ENCODE measurements at places on chromosomes 6 and 20. TPM values are rescaled to one million over a fixed set of nuclear protein-coding genes. Genes with fewer than 3 reads are reported as not detected.

DNA sequence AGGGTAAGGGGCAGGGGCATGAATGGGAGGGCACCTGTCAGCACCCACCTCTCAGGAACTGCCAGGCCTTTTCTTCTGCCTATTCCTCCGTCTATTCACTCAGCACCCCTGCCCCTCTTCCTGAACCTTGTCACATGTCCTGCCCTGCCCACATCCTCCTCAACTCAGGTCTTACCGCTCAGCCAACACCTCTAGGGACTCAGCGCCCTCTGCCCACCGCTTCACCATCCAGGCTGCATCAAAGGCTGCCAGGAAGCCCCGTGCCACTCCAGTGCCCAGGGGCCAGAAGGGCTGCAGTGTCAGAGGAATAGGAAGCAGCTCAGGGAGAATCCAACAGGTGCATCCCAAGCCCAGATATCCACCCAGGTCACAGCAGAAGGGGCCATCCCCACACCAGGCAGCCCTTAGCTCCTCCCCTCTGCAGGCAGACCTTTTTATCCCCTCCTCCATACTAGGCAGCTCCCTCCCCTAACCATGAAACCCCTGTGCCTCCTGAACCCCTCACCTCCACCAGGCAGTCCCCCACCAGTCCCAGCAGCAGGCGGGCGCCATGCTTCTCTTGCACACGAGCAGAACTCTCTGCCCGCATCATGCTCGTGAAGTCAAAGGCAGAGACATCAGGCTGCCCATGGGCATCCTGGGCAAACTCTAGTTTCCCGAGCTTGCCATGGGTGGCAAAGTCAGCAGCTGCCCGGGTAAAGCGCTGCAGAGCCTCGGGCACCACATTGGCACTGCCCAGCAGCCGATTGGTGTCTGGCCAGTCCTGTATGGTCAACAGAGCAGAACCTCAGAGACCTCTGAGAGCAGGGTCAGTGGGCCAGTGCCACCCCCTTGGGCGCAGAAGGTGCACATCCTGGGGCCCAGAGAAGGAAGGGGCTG lies 5.5 kb downstream of the MICAL1 start:
- H3K4me1 ChIP-seq = no peaks in the 10 kb centered on the region
- H3K4me3 ChIP-seq = no peak overlapping the region
- DNase-seq = no peak
- H3K27me3 ChIP-seq = no peaks in the 10 kb centered on the region
- H3K27ac ChIP-seq = no peak overlapping the region

The TNFRSF6B gene
- total RNA-seq = 12.2 TPM

- H3K27ac ChIP-seq = no peak overlapping the region
- no peaks in the 10 kb centered on the region for H3K36me3 ChIP-seq
- DNase-seq = no peak
These were observed 79.3 kb downstream of the PTCHD4 start for GRCh38 chr6:48031711-48032110.

- no peaks in the 10 kb centered on the region for H3K27me3 ChIP-seq
- no peak overlapping the region for H3K4me3 ChIP-seq
- no peak for DNase-seq
These were observed 1.6 kb upstream of the ZSCAN12 start for GRCh38 chr6:28401172-28401571.

GRCh38 chr6:25254671-25255070 lies 24.5 kb upstream of the CARMIL1 start:
- no peak overlapping the region for H3K4me3 ChIP-seq
- H3K36me3 ChIP-seq = no peaks in the 10 kb centered on the region
- H3K27me3 ChIP-seq = no peaks in the 10 kb centered on the region
- H3K27ac ChIP-seq = no peak overlapping the region
- no peak for DNase-seq

- DNase-seq = no peak
- no peaks in the 10 kb centered on the region for H3K36me3 ChIP-seq
- H3K4me1 ChIP-seq = peaks cover 8% of the 10 kb centered on the region
- no peak overlapping the region for H3K4me3 ChIP-seq
- H3K27me3 ChIP-seq = no peaks in the 10 kb centered on the region
These were observed 69.8 kb downstream of the TMEM170B start for GRCh38 chr6:11607383-11607782.

The KIF25 gene
- total RNA-seq = 0.82 TPM

- DNase-seq = no peak
- no peak overlapping the region for H3K4me3 ChIP-seq
- H3K27ac ChIP-seq = no peak overlapping the region
- no peaks in the 10 kb centered on the region for H3K4me1 ChIP-seq
- H3K27me3 ChIP-seq = no peaks in the 10 kb centered on the region
These were observed 36.0 kb downstream of the KIZ start for GRCh38 chr20:21161926-21162325.

GRCh38 chr6:73878403-73878802 lies 182.4 kb downstream of the CD109 start:
- DNase-seq = no peak
- no peaks in the 10 kb centered on the region for H3K36me3 ChIP-seq
- H3K27ac ChIP-seq = no peak overlapping the region
- no peaks in the 10 kb centered on the region for H3K27me3 ChIP-seq
- H3K4me3 ChIP-seq = no peak overlapping the region

DNA sequence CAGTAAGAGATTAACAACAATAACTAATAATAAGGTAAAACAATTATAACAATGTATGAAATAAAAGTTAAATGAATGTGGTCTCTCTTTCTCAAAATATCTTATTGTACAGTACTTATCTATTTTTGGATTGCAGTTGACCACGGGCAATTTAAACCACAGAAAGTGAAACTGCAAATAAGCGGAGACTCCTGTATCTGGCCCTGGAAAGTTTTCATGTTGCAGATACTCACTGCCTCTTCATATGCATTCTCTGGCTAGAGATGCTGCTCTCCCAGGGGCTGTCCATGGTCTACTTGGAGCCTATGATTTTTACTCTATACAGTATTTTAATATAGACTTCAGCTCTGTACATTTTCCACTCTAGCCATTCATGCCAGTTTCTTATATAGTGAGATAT lies 230.8 kb downstream of the FUT9 start:
- H3K36me3 ChIP-seq = no peaks in the 10 kb centered on the region
- H3K27me3 ChIP-seq = no peaks in the 10 kb centered on the region
- H3K27ac ChIP-seq = no peak overlapping the region
- H3K4me3 ChIP-seq = no peak overlapping the region
- no peaks in the 10 kb centered on the region for H3K4me1 ChIP-seq
- DNase-seq = no peak

The PDE10A gene
- total RNA-seq = 9.6 TPM

- no peaks in the 10 kb centered on the region for H3K27me3 ChIP-seq
- H3K36me3 ChIP-seq = no peaks in the 10 kb centered on the region
- no peak overlapping the region for H3K27ac ChIP-seq
These were observed 45.3 kb downstream of the B4GALT5 start for GRCh38 chr20:49668181-49668877.

DNA sequence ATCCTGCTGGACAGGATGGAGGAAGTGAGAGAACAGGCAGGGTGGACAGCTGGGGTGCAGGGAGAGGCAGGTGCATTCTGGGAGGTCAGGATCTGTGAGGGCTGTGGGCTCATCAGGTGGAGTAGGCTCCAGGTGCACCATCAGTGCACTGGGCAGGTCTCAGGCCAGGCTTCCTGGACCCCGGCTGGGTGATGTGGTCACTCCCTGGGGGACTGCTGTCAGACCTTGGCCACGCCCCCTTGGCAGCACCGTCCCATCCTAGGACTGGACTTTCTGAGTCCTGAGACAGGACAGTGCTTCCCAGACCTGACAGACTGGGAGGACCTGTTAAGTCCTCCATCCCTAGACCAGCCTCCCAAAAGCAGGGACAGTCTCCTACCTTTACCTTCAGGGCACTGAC lies 626.7 kb upstream of the DEFB115 start:
- no peaks in the 10 kb centered on the region for H3K4me1 ChIP-seq
- H3K4me3 ChIP-seq = no peak overlapping the region
- H3K27ac ChIP-seq = no peak overlapping the region
- no peaks in the 10 kb centered on the region for H3K36me3 ChIP-seq
- H3K27me3 ChIP-seq = no peaks in the 10 kb centered on the region

The L3MBTL1 gene
- total RNA-seq = 10.2 TPM

The AIF1 gene
- total RNA-seq = 11.1 TPM

DNA sequence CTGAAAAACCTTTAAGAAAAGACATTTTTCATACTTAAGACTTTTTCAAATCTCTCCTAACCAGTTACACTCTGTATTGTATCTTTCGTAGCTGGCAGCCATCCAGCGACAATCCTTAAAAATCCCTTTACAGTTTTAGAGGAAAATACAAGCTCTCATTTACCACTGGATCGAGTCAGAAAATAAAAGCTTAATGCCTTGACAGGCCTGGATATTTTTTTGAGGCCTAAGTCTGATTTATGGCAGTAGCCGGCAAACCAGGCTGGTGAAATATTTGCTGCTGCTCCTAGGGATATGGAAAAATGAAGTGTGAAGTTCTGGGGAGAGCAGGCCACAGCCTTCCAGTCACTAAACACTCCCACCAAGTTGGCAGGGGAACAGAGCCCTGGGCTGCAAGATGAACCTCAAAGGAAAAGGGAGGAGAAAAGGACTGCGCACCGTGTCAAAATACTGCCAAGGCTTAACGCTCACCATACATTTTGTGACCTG lies 213.0 kb upstream of the SUPT3H start:
- H3K27me3 ChIP-seq = no peaks in the 10 kb centered on the region
- peak overlapping the region; percentile 70 for H3K27ac ChIP-seq
- no peak for DNase-seq
- H3K4me3 ChIP-seq = no peak overlapping the region
- peaks cover 2% of the 10 kb centered on the region for H3K4me1 ChIP-seq

- no peak for DNase-seq
- H3K27me3 ChIP-seq = no peaks in the 10 kb centered on the region
- H3K4me1 ChIP-seq = no peaks in the 10 kb centered on the region
- no peak overlapping the region for H3K27ac ChIP-seq
- H3K4me3 ChIP-seq = no peak overlapping the region
- H3K36me3 ChIP-seq = no peaks in the 10 kb centered on the region
These were observed 31.2 kb downstream of the CRISP1 start for GRCh38 chr6:49835140-49835539.

GRCh38 chr6:99347804-99348203 lies 1.7 kb downstream of the FAXC start:
- DNase-seq = no peak
- H3K27ac ChIP-seq = no peak overlapping the region
- no peaks in the 10 kb centered on the region for H3K4me1 ChIP-seq
- H3K4me3 ChIP-seq = no peak overlapping the region

GRCh38 chr6:43985329-43985728 lies 141.9 kb downstream of the MRPL14 start:
- no peak for DNase-seq
- no peaks in the 10 kb centered on the region for H3K36me3 ChIP-seq
- H3K4me3 ChIP-seq = no peak overlapping the region
- H3K4me1 ChIP-seq = no peaks in the 10 kb centered on the region
- no peak overlapping the region for H3K27ac ChIP-seq

Measured in prostate gland (tissue), 2 donors.